ENCODE measurements at places on chromosomes 7 and 10. TPM values are rescaled to one million over a fixed set of nuclear protein-coding genes. Genes with fewer than 3 reads are reported as not detected.

The CFTR gene
- total RNA-seq: 0.03 TPM

The METTL27 gene
- 8.2 TPM for total RNA-seq

The TMEM213 gene
- not detected for total RNA-seq

The SLC26A3 gene
- total RNA-seq: not detected

The NUPR2 gene
- total RNA-seq: not detected

The ASZ1 gene
- total RNA-seq: not detected

The GAD2 gene
- total RNA-seq: not detected

The HSPA14 gene
- total RNA-seq: 44.9 TPM

The BHLHA15 gene
- total RNA-seq: 0.50 TPM

The ADAMTS14 gene
- 0.16 TPM for total RNA-seq

The ADO gene
- 20.0 TPM for total RNA-seq

The IFIT3 gene
- total RNA-seq: 4.5 TPM

The ZNF33A gene
- 7.9 TPM for total RNA-seq

The OR6B1 gene
- total RNA-seq: not detected

All from A549 treated with Hydrocortisone at 1 μM for 4 hours (cell line).